ENCODE measurements at places on chromosomes 12 and 14. TPM values are rescaled to one million over a fixed set of nuclear protein-coding genes. Genes with fewer than 3 reads are reported as not detected.

Gene TAS2R10
- total RNA-seq = not detected

Gene EML1
- 62.5 TPM for total RNA-seq

GRCh38 chr14:57057803-57058202 lies 210.9 kb downstream of the EXOC5 start:
- peaks cover 5% of the 10 kb centered on the region for H3K4me1 ChIP-seq
- no peaks in the 10 kb centered on the region for H3K27me3 ChIP-seq
- no peaks in the 10 kb centered on the region for H3K36me3 ChIP-seq
- H3K4me3 ChIP-seq = no peak overlapping the region

GRCh38 chr14:65007202-65007601 lies 20.5 kb downstream of the FNTB start:
- H3K27ac ChIP-seq = no peak overlapping the region
- DNase-seq = no peak
- no peaks in the 10 kb centered on the region for H3K27me3 ChIP-seq
- peaks cover 4% of the 10 kb centered on the region for H3K4me1 ChIP-seq

DNA sequence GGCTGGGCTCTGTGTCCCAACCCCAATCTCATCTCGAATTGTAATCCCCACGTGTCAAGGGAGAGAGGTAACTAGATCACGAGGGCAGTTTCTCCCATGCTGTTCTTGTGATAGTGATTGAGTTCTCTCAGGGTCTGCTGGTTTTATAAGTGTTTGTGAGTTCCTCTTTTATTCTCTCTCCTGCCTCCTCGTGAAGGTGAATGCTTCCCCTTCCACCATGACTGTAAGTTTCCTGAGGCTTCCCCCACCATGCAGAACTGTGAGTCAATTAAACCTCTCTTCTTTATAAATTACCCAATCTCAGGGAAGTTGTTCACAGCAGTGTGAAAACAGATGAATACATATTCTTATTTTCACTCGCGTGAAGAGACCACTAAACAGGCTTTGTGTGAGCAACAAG lies 148.2 kb downstream of the TMEM30B start:
- H3K27me3 ChIP-seq = no peaks in the 10 kb centered on the region
- H3K27ac ChIP-seq = no peak overlapping the region
- no peaks in the 10 kb centered on the region for H3K36me3 ChIP-seq
- H3K4me1 ChIP-seq = no peaks in the 10 kb centered on the region
- DNase-seq = no peak

Data from stomach (tissue), 19 donors.